Subcutaneous adipose tissue (tissue), 4 donors: ENCODE measurements at places on chromosomes 4 and X. TPM values are rescaled to one million over a fixed set of nuclear protein-coding genes. Genes with fewer than 3 reads are reported as not detected.

IL21 gene
- total RNA-seq = not detected

MAGED4 gene
- not detected for total RNA-seq

SLC9B1 gene
- total RNA-seq = 1.9 TPM

GAGE2A gene
- total RNA-seq = not detected

MAPK10 gene
- total RNA-seq = 30.6 TPM

RBMXL3 gene
- not detected for total RNA-seq

GALNT7 gene
- 13.7 TPM for total RNA-seq

CXCL10 gene
- not detected for total RNA-seq

HSD17B10 gene
- 48.6 TPM for total RNA-seq

DOK7 gene
- total RNA-seq = not detected

SSX4B gene
- not detected for total RNA-seq

RS1 gene
- 0.16 TPM for total RNA-seq

DCAF8L2 gene
- not detected for total RNA-seq

GAGE12E gene
- not detected for total RNA-seq

BTK gene
- 27.3 TPM for total RNA-seq

IQSEC2 gene
- total RNA-seq = 16.7 TPM

CACNA1F gene
- total RNA-seq = 0.66 TPM

SGMS2 gene
- 24.1 TPM for total RNA-seq

GRIA2 gene
- total RNA-seq = not detected

GPR143 gene
- not detected for total RNA-seq

FTHL17 gene
- total RNA-seq = not detected

SAT1 gene
- 1,138 TPM for total RNA-seq

CXCL13 gene
- total RNA-seq = 0.44 TPM

PPEF1 gene
- not detected for total RNA-seq

NPNT gene
- 4.7 TPM for total RNA-seq

TMEM150C gene
- total RNA-seq = 24.6 TPM

SHROOM2 gene
- 0.38 TPM for total RNA-seq

SLITRK4 gene
- total RNA-seq = 46.6 TPM

TMPRSS11F gene
- not detected for total RNA-seq

SSX2B gene
- total RNA-seq = not detected

AMBN gene
- total RNA-seq = not detected

ASB5 gene
- not detected for total RNA-seq

GAGE1 gene
- total RNA-seq = not detected

GIMD1 gene
- not detected for total RNA-seq

PHKA1 gene
- 4.9 TPM for total RNA-seq

LCORL gene
- total RNA-seq = 17.9 TPM

REELD1 gene
- 1.5 TPM for total RNA-seq
